IMR-90 (cell line): ENCODE measurements at places on chromosomes 6 and 20. TPM values are rescaled to one million over a fixed set of nuclear protein-coding genes. Genes with fewer than 3 reads are reported as not detected.
A peak's percentile ranks its signal among the peaks of the same experiment; 100 is the strongest.

- no peak for DNase-seq
These were observed 6.6 kb downstream of the KLHL31 start for GRCh38 chr6:53658992-53659391.

DNA sequence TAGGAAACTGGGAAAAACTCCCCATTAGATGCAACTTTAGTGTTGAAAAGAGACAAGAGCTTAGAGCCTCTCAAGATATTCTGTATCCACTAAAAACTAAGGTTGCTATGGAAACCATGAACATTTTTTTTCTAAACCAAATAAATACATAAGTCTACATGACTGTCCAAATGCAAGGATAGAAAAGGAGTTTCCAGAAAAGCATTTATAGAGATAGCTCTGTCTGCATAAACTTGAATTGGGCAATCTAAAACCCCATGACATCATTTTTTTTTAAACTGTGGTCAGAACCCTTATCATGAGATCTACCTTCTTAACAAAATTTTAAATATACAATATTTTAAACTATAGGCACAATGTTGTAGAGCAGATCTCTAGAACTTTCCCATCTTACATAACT lies 36.4 kb upstream of the FAM83B start:
- peak; percentile 56 for DNase-seq

DNA sequence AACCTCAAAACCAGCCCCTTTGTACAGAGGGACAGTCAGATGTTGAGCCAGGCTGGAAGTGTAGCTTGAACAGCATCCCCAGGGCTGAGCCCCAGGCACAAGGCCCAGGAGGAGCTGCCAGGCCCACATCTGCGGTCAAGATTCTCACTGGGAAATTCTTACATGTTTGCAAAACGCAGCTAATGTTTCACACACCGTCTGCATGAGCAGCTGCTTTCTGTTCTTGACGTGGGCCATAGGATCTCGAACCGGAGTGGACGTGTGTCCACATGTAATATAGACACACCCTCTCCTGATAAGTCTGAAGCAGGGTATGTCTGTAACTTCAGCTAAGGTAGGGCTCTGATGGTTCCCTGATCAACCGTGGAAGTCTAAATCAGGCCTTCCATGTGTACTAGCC lies 41.3 kb upstream of the TRAF3IP2 start:
- DNase-seq, result peak; percentile 91

DNA sequence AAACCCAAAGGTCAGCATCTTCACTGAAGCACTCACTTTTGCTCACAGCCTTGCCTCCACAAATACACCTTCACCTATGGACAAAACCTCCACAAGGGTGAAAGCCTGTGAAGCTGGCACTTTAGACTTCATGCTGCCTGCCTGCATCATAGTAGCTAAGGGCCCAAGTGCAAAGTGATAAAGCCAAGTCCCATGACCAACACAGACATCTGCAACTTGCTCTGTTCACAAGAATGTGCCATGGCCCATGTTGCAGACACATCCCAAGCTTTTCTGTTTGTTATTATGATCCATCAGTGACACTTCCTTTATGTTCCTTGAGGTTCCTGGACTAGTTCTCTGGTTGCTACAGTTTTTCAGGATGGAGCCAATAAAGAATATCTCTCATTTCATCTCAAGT lies 31.1 kb downstream of the BTBD3 start:
- no peak for DNase-seq

DNA sequence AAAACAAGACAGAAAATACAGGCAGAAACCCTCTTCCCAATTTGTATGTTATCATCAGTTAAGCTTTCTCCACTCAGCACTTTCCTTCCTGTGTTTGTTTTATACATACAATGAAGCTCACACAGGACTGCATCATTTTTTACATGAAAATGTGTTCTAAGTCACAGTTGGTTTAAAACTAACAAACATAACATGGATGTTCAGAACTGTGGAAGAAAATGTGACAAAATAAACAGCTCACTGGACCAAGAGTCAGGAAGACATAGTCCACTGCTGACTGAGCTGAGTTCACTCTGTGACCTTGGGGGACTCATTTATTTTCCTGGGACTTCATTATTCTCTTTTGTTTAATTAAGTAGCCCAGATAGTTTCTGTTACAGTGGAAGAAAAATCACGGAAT lies 331.5 kb downstream of the SYNE1 start:
- DNase-seq, result peak; percentile 24

The BEND6 gene
- 9.7 and 10.6 TPM in 2 replicates for total RNA-seq

GRCh38 chr6:130912434-130912833 lies 85.2 kb downstream of the SMLR1 start:
- DNase-seq, result no peak

DNA sequence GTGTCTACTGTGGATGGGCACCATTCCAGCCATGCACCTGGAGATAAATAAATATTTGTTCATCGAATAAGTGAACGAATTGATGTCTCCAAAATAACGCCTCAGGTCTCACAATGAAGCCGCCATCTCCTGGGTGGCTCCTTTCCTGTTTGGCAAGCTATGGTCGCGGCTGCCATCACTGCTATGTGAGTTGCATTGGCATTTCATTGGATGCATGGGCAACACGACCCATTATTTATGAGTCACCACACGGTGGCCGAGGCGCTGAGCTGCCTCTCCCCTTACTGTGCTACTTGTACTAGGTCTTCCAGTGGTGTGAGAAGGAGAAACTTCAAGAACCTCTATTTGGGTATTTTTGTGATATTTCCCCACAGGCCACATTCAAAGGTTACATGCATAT lies 21.3 kb upstream of the PDE10A start:
- no peak for DNase-seq

The LAMA4 gene
- 29.7 and 35.8 TPM in 2 replicates for total RNA-seq

GRCh38 chr6:33716379-33716778 lies 4.9 kb upstream of the UQCC2 start:
- no peak for DNase-seq
